ENCODE measurements at places on chromosomes 1 and 21.

DNA sequence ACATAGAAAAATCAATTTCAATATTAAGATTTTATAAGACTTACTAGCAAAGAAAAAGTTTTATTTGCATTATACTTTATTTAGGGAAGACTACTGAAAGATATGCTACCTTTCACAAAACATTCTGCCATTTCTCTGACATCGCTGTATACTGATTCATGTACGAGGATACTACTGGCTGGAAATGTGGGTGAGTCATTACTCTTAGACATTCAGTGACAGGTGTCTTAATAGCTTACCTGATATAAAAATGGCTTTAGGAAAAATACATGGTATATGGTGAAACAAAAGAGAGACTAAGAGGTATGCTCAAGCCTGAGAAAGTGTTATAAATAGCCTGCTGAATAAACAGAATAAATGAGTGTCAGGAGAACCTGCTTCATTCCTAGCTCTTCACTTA is 73.0 kb upstream of the EXO1 start:
- DNase-seq, result no peak

DNA sequence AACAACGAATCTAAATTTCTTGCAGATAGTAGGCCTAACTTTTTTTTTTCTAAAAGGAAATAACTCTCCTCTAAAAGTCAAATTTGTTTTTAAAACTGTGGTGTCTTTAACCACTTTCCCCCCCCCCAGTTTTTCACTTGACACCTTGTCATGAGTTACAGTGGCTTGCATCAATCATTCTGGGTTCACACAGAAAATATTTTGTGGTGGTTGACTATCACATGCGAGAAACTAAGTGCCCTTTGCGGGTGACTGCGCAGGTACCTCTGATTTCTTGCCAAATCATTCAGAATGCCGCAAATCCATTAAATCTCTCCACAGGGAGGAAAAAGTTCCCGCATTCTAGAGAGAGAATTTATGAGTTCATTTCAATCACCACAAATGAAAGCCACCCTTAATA is 23.8 kb upstream of the SAMSN1 start:
- DNase-seq, result no peak

DNA sequence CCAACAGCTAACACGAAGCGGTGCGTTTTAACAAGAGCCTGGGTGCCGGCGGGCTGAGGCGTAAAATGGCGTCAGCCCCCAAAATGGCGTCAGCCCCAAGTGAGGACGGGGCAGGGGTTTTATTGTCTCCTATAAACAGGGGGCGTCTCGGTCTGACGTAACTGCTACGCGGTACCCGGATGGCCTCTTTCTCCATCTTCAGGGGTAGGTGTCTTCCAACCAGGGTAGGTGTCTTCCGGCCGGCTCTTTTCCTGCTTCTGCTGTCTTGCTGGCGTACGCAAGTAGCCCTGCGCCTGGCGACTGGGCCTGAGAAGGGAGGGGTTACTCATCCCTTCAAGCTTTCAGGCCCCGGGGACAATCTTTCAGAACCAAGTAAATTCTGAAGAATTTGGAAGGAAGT is 45.3 kb downstream of the LGR6 start:
- DNase-seq, result no peak

GRCh38 chr1:76428028-76428427 is 353.5 kb downstream of the ST6GALNAC3 start:
- DNase-seq, result no peak

DNA sequence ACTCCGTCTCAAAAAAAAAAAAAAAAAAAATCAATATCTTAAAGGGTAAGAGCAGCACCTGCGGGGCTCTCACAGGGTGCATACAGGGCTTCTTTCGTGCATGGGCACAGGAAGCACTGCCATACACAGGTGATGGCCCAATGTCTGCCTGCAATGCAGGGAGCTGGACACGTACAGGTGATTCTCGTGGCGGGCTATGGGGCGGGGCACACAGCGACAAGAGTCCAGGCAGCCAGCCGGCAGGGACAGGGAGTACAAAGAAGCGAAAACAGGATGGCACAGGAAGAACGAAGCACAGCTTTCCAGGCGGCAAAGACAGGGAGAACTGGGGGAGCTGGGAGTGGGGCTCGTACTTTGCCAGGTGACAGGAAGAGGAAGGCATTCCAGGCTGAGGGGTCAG is 1.6 kb downstream of the KIF17 start:
- no peak for DNase-seq

DNA sequence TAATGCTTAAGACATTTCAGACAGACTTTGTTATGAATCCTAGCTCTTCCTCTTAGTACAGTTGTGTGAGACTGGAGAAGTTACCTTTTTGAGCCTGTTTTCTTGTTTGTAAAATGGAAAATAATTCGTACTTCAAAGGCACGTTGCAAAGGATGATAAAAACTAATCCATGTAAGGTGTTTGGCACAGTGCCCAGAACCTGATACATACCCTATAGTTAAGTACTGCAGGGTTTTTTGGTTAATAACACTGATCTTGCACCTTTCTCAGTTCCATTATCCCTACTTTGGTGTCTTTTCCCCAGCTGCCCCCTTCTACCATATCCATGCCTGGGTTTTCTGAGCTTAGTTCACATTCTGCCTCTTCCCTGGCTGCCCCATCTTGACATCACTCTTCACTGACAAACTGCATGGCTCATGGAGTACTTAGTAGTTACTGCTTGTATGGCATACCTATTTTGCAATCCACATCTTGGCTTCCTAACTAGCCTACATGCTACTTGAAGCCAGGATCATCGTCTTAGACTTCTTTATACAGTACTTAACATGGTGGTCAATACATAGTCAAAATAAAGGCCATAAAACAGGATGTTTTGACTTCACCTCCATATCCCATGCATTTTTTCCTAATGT is 10.1 kb downstream of the CCDC185 start:
- no peak for DNase-seq

- DNase-seq, result no peak
Measured at GRCh38 chr1:205004351-205004750, 38.7 kb upstream of the CNTN2 start.

GRCh38 chr1:50350868-50351267 is 72.4 kb downstream of the DMRTA2 start:
- no peak for DNase-seq
